Stimulated activated CD4-positive, alpha-beta T cell treated with anti-CD3 and anti-CD28 coated beads, TNF-alpha, amount 100 ng/mL, for 4 hours (primary cell): ENCODE measurements at places on chromosomes 16 and 17.

DNA sequence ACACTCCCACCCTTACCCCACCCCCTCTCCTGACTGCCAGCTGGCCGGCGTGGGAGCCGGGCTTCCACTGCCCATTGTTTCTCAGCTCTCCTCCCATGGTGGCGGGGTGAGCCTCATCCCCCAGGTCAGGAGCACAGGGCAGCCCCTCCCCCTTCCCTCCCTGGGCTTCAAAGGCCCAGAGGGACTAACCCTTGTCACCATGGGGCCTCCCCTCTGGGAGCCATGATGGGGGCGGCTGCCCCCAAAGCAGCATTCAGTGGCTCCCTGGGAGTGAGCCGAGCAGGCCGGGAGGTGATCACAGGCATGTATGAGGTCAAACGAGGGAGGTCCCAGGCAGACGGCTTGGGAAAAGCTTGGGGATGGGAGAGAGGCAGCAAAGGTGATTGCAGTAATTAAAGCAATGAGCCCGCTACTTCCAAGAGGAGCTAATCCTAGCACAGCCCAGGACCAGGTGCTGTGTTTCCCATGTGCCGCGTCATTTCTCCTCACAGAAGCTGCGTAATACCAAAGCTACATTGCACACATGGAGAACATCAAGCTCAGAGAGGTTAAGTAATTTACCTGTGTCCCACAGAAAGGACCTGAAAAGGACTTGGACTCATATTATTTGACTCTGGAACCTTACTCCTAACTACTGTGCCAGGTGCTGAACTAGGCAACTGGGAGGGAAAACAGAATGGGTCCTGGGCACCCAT, 24.5 kb downstream of the CDK5RAP3 start:
- no peak for DNase-seq

GRCh38 chr17:45823598-45823997, 21.1 kb upstream of the SPPL2C start:
- no peak for DNase-seq

- DNase-seq, result peak; percentile 47
These were observed 997 bp downstream of the ACADVL start for GRCh38 chr17:7220593-7221277.

GRCh38 chr16:9773289-9773688, 408.9 kb downstream of the GRIN2A start:
- DNase-seq, result no peak

DNA sequence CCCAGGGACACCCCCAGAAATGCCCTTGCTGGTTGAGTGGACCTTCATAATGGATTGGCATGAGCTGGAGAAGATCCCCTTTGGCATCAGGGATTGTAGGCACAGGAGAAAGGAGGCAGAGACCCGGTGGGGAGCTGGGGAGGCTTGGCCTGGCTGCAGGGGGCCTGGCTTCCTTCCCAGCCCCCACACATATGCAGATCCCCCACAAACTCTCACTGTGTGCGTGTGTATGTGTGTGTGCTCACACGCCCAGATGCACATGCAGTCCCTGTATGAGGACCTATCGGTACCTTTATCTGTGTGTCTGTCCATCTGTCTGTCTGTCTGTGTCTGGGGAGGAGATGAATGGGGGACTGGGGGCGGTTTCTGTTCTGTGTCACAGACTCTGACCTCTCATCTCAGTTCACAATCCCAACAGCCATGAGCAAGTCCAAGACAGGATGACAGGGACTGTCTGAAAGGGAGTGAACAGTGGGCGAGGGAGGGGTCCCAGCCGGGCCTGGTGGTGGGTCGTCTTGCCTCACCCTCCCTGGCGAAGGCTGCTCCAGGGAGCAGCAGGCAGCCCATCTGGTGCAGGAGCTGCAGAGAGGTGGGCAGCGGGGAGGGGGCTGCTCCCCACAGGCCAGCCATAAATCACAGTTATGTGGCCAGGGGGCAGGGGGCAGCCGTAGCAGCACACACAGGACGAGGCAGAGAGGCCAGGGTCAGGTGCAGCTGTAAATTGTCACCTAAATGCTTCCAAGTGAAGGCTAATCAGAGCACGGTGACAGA, 46.7 kb upstream of the LHX1 start:
- no peak for DNase-seq

DNA sequence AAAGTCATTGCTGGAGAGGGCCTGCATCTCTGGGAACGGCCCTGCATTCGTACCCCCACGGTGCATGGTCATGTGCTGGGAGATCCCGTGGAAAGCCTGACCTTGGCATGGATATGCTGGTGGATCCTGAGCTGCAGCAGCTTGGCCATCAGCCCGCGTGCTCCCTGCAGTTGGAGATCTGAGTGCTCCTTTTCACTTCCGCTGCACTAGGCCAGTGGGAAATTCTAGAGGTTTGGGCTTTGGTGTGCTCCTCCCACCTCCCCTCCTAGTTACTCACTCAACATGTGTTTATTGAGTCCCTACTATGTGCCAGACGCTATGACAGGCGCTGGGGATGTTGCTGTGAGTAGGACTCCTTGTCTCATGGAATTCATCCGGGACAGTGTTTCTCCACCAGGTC, 91.1 kb downstream of the RGS9 start:
- no peak for DNase-seq

DNA sequence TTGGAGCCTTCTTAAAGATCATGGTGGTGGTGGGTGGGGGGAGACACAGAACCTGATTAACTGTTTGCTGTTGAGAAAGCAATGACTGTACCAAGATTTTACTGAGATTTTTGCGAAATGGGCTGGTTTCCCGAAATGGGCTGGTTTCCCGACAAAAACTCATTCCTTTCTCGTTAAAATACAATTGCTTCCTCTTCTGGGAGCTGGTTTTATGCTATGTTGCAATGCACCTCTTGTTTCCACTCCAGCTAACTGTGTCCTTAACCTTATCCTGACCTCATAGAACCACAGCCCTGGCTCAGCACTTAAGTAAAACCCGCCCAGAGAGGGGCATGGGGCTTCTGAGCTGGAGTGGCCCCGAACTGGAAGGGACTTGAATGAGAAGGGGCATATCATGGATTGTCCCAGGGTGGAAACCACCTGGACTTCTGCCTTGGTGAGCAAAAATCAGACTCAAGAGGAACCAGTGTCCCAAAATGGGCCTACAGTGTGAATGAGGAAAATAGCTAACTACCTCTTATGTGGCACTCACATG, 20.9 kb downstream of the FAM20A start:
- no peak for DNase-seq

- no peak for DNase-seq
These were observed 248.9 kb downstream of the SHISA9 start for GRCh38 chr16:13150181-13150885.

DNA sequence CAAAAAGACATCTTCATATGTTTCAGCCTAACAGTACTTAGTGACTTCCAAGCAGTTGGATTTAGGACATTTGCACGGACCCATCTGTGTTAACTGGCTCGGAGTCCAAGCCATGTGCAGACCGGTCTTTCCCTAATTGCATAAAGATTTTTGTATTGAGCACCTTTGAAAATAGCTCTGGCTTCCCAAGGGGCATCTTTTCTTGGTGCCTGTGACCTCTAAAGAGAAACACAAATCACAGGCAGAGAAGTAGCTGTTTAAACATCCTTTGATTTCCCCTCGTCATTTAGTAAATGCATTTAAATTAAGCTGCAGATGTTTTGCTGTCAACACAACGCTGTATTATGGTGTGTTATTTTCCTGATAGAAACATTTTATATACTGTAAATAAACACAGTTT, 288.2 kb upstream of the SALL1 start:
- DNase-seq, result no peak

DNA sequence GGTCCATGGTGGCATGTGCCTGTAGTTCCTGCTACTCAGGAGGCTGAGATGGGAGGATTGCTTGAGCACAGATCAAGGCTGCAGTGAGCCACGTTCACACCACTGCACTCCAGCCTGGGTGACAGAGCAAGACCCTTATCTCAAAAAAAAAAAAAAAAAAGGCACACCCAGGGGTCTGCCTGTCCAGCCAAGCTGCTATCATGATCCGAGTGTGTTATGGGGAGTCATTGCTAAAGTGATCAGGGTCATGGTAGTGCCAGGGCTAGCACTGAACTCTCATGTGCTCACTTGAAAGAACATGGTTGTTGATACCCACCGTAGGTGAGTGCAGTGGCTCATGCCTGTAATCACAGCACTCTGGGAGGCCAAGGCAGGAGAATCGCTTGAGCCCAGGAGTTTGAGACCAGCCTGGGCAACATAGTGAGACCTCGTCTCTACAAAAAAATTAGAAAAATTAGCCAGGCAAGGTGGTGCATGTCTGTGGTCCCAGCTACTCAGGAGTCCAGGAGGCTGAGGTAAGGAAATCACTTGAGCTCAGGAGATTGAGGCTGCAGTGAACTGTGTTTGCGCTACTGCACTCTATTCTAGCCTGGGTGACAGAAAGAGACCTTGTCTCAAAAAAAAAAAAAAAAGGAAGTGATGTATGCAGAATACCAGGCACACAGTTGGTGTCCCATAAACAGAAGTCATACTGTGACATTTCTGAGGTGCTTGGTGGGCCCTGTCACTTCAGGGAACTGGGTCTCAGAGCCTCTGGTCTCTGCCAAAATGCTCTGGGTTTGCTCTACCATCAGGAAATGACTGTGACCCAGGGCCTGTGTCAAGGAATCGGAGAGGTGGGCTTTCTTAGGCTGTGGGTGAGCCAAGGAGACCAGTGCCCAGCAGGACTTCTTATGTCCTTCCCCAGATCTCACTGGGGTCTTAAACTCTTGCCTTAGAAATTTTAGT, 2.2 kb downstream of the PRM1 start:
- no peak for DNase-seq

GRCh38 chr16:77569406-77569805, 134.6 kb upstream of the ADAMTS18 start:
- no peak for DNase-seq

- DNase-seq, result no peak
These were observed 5.8 kb upstream of the MYADML2 start for GRCh38 chr17:81952792-81953228.

DNA sequence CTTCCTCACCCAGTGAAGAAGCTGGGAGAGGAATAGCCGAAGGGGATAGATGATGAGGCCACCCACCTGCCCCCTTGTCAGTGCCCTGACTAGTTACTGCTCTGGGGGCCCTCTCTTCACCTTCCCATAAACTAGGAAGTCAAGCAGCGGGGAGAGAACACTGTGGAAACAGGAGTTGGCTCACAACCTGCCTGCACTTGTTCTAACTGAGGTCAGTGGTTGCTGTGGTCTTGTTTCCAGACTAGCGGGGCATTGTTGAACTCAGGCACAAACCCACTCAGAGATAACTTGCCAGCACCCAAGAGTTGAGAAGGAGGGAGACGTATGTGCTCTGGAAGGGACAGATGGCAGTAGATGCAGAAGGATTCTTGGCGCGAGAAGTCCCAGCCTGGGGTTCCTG, 48.6 kb upstream of the DDX52 start:
- no peak for DNase-seq

- no peak for DNase-seq
These were observed 351.1 kb downstream of the CPPED1 start for GRCh38 chr16:12452549-12452948.

GRCh38 chr17:44147812-44148211, 6.1 kb downstream of the HROB start:
- no peak for DNase-seq

DNA sequence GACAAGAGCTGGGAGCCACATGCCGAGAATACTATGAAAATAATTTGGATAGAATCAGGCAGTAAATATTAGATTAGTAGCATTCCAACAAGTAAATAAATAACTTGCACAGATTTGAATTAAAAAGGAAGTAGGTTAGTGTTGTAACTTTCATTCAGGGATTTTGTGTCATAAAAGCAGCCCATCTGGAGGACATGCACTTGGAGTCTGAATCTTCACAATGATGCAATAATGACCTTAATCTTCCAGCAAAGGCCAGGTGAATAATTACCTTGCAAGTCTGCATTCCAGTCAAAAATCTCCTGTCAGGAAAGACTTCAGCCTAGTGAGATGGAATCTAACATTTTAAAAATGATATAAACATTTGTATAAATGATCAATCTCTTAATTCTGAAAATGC, 518.1 kb downstream of the KCNJ2 start:
- DNase-seq, result no peak

DNA sequence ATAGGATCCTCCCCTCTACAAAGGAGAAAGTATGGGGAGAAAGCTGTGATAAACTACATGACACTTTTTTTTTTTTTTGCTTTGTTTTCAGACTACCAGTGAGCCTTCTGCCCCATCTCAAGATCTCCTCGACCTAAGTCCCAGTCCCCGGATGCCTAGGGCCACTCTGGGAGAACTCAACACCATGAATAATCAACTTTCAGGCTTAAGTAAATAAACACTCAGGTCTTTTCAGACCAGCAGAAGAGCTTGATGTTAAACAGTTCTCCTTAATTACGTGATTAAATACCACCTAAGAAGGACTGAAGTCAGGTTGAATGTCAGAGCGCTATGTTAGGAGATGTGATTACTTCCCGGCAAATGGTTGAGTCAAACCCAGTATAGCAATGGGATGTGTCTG, 31.4 kb downstream of the COX11 start:
- no peak for DNase-seq

DNA sequence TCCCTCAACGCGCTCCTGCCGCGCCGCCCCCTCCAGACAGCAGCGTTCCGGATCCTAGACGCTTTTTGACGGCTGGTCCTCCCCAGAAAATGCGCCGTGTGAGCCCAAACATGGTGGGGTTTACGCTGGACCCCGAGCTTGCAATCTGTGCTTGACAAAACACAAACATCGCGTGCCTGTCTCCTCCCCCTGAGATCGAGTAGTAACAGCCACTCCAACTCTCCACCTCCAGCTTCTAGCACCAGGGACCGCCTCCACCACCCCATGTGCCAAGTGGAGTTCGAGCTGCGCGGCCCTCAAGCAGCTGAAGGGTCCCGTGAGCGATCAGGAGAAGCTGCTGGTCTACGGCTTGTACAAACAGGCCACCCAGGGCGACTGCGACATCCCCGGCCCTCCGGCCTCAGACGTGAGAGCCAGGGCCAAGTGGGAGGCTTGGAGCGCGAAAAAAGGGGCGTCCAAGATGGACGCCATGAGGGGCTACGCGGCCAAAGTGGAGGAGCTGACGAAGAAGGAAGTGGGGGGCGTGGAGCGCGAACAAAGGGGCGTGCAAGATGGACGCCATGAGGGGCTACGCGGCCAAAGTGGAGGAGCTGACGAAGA, 656 bp upstream of the GEMIN4 start:
- DNase-seq, result no peak

GRCh38 chr17:10233161-10233560, 34.8 kb upstream of the GAS7 start:
- no peak for DNase-seq

- no peak for DNase-seq
These were observed 35.2 kb downstream of the TSC2 start for GRCh38 chr16:2082983-2083364.

DNA sequence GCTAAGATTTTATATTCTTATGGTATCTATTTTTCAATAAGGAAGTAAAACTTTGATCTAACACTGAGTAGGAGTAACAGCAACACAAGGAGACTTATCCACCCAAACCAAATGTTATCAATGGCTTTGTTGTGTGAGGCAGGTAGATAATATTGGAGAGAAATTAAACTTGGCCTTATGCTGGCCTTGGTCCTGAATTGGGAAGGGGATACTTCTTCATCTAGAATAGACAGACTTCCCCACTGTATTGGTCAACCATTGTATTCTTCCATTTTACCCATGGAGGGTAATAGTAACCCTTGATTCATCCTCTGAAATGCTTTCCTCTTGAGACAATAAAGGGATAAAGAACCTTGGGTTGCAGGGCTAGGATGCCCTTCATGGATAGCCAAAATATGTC, 76.3 kb upstream of the ANKFN1 start:
- DNase-seq, result no peak
